ENCODE measurements at places on chromosomes 7 and 10. TPM values are rescaled to one million over a fixed set of nuclear protein-coding genes. Genes with fewer than 3 reads are reported as not detected.

ANK3 gene
- 167 TPM for total RNA-seq

BICC1 gene
- 81.6 TPM for total RNA-seq

GAD2 gene
- not detected for total RNA-seq

PITX3 gene
- total RNA-seq: 0.16 TPM
